ENCODE measurements at places on chromosomes 4 and X. TPM values are rescaled to one million over a fixed set of nuclear protein-coding genes. Genes with fewer than 3 reads are reported as not detected.

DNA sequence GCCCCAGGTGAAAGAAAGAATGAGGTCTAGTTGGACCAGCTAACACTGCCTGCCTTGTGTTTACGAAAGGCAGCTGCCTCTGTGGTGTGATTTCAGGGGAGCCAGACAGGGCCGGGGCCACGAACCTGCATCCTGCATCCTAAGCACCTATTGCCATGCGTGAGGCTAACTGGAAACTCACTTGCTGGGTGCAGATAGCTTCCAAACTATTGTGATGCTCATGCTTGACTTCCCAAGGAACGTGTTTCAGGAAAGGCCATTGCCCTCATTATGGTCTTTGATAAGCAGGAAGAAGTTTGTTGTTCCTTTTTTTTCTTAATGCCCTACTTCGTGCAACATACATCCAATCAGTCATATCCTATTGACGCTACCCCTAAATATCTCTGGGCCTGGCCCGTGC lies 2.3 kb upstream of the IRF2 start:
- DNase-seq: no peak
- H3K4me3 ChIP-seq: peak overlapping the region; percentile 63

Gene PARM1
- total RNA-seq: 0.47 TPM

Gene CENPE
- 20.9 TPM for total RNA-seq

Gene ITM2A
- 12.8 TPM for total RNA-seq

All from liver (tissue), 10 donors.